ENCODE measurements at places on chromosomes 12 and 14.

GRCh38 chr14:95495538-95496025, 20.9 kb downstream of the SYNE3 start:
- DNase-seq: peak; percentile 34

GRCh38 chr12:41485203-41485602, 297.1 kb downstream of the PDZRN4 start:
- no peak for DNase-seq

DNA sequence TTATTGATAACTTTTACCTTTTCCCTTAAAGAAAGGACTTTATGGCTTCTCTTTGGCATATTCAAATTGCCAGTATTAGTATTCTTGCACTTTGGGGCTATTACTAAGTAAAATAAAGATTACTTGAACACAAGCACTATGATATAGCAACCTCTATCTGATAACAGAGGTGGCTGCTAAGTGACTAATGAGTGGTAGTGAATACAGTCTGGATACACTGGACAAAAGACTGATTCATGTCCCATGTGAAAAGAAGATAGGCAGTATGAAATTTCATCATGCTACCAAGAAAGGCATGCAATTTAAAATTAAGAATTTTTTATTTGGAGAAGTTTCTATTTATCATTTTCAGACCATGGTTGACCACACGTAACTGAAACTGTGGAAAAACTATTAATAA, 399.9 kb downstream of the FSCB start:
- DNase-seq: no peak

- no peak for DNase-seq
These were observed 19.7 kb downstream of the ASPG start for GRCh38 chr14:104105071-104105821.

GRCh38 chr14:103518422-103519042, 4.1 kb downstream of the CKB start:
- no peak for DNase-seq

GRCh38 chr14:104731320-104732294, 7.6 kb downstream of the ADSS1 start:
- DNase-seq: no peak

GRCh38 chr14:99779751-99780150, 13.5 kb upstream of the EML1 start:
- no peak for DNase-seq

DNA sequence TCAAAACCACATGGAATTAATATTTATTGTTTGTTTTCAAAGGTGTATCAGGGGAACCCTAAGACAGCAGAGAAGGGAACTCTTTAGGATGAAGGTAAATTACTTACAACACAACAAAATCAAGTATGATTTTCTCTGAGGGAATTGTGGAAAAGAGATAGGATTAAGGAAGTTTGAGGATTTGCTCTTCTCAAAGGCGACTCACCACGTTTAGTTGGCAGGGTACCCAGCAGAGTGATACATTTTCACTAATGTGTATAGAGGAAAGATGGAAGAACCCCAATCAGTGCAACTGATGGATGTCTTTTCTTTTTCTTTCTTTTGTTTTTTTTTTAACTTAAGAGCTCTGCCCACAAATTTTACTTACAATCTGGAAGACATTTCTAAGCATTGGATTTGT, 499.2 kb downstream of the CCER1 start:
- no peak for DNase-seq

DNA sequence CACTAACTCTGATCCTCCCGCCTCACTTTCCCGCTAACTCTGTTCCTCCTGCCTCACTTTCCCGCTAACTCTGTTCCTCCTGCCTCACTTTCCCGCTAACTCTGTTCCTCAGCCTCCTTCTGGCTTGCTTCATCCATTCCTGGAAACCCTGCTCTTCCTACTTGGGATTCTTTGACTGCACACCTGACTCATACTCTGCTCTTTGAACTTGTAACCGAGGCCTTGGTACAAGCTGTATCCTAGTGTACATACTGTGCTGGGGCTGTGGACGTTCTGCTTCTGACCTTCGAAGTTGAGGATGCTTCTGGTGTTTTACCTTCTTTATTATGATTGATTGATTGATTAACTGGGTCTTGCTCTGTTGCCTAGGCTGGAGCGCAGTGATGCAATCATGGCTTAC, 63.2 kb upstream of the RD3L start:
- no peak for DNase-seq

DNA sequence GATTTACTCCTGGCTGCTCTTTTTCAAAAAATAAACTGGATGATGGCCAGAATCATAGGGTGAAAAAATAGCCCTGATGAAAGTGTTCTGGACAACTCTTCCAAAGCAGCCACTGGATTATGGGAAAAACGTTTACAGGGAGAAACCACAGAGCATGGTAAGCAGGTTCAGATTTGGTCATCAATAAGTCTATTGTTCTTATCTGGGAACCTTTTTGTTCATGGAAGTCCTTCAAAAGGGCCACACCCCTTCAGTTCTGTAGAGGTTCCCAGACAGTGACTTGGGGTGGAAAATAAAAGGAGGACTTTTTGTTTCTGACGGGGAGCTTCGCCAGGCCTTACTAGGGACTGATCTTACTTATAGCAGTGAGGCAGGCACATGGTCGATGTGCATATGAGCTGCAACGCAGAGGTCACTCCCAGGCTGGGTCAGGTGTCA, 117.4 kb upstream of the SLC38A2 start:
- no peak for DNase-seq

- DNase-seq: no peak
These were observed 108.7 kb upstream of the CCND2 start for GRCh38 chr12:4164559-4165558.

DNA sequence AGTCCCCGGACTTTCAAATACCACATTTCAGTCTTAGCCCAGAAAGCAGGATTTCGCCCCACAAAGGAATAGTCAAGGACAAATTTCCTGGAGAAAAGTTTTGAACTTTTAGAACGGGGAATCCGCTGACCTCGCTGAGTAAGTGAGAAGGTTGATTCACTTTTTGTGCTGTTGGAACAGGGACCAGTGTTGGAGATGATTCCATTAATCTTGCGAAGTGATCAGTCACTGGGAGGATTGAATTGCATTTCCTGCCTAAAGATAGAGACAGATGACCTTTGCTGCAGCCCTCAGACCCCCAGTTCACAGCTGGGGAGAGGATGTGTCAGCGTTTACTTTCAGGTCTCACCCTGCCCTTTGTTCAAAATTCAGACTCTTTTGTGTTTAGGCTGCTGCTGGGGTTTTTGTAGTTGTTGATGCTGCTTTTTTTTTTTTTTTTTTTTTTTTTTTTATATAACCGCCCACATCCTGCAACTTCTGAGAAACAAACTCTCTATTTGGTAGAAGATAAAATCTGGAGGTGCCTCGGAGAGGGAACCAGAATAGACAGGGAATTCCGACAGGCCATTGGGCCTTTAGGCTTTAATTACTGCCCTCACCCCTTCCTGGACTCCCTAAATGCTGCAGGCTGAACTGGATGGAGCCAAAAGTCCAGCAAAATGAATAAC, 9.8 kb upstream of the KDM2B start:
- no peak for DNase-seq

- no peak for DNase-seq
These were observed 348.5 kb upstream of the RGS6 start for GRCh38 chr14:71583705-71584104.

- no peak for DNase-seq
These were observed 107.1 kb downstream of the GPR135 start for GRCh38 chr14:59358102-59358501.

GRCh38 chr12:120125792-120126634, 9.5 kb upstream of the RAB35 start:
- no peak for DNase-seq

DNA sequence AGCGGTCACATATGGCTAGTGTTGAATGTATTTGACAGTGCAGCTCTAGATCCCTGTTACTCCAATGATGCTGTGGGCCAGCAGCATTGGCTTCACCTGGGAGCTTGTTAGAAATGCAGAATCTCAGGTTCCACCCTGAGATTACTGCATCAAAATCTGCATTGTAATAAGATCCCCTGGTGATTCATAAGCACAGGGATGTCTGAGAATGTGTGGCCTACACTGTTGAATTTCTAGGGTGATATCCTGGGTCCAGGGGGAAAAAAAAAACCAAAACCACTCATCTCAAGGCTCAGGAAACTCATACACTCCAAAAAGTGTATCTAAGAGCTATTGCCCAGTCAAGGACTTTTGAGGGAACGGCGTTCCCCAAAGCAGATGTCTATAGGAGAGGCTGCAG, 196.8 kb downstream of the PPM1H start:
- DNase-seq: no peak

DNA sequence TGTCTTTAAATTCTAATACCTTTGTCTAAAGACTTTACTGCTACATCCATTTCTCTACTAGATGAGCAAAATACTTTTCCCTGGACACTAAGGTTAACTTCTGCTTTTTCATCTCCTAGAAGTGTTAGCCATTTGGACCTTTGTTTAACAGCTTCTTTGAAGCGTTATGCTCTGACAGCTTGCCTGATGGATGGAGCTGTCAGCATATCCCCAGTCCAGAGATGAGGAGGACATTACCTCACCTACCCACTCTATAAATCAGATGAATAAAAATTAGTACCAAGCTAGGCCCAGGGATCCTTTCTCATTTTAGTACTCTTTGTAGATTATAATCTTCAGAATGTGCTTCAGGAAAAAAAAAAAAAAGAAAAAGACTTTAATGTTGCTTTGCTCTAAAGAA, 222.7 kb downstream of the PELI2 start:
- no peak for DNase-seq

- no peak for DNase-seq
These were observed 721 bp downstream of the CABP1 start for GRCh38 chr12:120640861-120641833.

DNA sequence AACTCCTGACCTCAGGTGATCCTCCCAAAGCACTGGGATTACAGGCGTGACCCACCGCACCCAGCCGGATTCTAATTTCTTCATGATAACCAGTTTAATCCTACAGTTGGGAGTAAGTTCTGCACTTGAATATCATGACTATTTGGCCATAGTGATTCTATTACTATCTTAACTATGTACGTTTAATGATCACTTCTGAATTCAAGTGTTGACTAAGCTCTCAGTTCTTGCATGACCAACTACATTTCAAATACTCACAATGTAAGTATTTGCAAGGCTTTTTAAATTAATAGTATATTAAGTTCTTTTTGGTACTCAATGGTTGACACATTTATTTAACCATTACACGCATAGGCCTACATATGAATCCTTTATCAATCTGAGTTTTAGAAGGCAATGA, 17.4 kb upstream of the VPS33A start:
- no peak for DNase-seq

GRCh38 chr14:70601162-70601561, 707 bp upstream of the MED6 start:
- DNase-seq: no peak

DNA sequence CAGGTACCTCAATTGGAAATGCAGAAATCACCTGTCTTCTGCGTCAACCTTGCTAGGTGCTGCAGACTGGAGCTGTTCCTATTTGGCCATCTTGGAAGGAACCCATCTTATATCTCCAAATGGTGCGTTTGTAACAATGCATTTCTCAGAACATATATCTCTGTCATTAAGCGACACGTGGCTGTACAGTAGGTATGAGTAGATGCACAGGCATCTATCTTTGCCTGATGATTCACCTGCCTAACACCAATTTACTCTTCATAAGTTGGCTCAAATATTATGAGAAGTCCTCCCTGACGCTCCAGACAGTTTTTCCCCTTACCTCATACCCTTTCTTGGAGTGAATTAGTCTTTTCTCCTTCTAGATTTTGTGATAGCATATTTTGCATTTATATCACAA, 44.2 kb downstream of the GPR137C start:
- DNase-seq: no peak

GRCh38 chr12:112005419-112006395, 7.3 kb downstream of the TMEM116 start:
- no peak for DNase-seq

GRCh38 chr12:54549774-54550451, 512 bp downstream of the PDE1B start:
- no peak for DNase-seq

DNA sequence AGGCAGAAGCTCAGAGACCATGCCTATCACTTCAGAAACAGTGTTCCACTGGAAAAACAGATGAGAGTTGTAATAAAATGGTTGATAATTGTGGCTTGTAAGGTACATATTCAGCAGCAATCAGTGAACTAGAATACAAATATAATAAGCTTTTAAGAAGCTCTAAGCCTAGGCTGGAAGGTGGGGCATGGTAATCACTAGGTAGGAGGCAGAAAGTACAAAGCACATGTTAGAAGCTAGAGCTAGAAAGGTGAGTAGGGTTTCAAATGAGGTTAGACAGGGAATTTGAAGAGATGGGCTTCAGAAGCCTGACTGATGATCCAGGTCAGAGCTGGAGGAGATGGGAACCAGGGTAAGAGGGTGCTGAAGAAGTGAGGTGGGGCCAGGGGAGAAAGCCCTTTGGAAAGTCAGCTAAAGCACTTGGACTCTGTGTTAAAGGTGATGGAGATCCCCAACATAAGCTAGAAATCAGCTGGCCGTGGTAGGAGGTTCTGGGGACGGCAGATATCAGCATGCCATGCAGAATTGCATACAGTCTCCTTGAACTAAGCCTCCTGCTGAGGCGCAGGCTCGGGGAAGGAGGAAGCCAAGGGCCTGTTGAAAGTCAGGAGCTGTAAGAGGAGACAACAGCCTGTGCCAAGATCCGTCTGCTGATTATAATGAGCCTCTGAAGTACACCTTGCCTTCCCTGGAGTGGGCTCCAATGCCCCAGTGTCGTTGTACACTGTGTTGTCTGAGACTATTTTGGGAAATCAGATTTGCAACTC, 659.4 kb downstream of the BCL11B start:
- DNase-seq: no peak

- DNase-seq: no peak
These were observed 19.0 kb upstream of the MSRB3 start for GRCh38 chr12:65259501-65259900.

- DNase-seq: no peak
These were observed 10.6 kb upstream of the DRAM1 start for GRCh38 chr12:101866615-101867373.

DNA sequence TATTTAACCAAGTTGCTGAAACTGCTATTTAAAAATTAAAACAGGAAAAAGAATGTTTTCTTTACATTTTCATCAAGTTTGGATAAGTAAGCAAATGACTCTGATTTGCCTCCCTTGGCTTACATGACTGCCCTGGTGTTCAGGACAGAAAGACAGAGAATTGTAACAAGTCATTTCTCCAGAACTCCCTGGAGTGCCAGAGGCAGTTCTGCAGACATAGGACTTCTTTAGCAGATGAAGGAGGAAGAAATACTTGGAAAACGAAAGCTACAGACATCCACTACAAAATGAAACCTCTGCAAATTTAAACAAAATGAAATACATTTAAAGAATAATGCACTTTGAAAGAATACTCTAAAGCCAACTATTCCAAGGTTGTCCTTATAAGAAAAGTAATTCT, 253.9 kb downstream of the LRFN5 start:
- no peak for DNase-seq

Data from SIG-M5 (cell line).